Renal pelvis (tissue), 12 donors: ENCODE measurements at places on chromosomes 11 and 22. TPM values are rescaled to one million over a fixed set of nuclear protein-coding genes. Genes with fewer than 3 reads are reported as not detected.

DNA sequence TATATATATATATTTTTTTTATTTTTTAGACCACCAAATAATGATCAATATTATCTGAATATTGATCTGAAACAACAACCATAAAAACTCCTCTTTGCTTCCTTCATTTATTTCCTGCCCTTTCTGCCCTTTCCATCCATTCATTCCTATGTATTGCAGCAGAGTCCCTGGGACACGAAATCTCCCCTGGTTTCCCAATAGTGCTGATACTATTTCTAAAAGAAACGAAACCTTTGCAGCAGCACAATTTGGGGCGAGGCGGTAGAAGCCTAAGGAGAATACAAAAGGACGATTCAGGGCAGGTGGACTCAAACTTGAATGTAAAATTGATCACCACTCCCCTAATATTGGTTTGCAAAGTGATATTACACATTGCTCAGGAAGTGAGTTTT, 16.9 kb upstream of the AMOTL1 start:
- no peak for DNase-seq

GRCh38 chr11:20459865-20460264, 72.3 kb downstream of the PRMT3 start:
- no peak for DNase-seq

- DNase-seq, result no peak
Observed at GRCh38 chr11:12070446-12071267, 39.7 kb upstream of the MICAL2 start.

The C11orf65 gene
- polyA plus RNA-seq, result 3.4 TPM

The AMPD3 gene
- polyA plus RNA-seq, result 5.6 TPM

The TRIM29 gene
- polyA plus RNA-seq, result 1.3 TPM
